ENCODE measurements at places on chromosomes 3 and 15.

- DNase-seq, result no peak
These were observed 14.3 kb downstream of the CXCR6 start for GRCh38 chr3:45957586-45957985.

DNA sequence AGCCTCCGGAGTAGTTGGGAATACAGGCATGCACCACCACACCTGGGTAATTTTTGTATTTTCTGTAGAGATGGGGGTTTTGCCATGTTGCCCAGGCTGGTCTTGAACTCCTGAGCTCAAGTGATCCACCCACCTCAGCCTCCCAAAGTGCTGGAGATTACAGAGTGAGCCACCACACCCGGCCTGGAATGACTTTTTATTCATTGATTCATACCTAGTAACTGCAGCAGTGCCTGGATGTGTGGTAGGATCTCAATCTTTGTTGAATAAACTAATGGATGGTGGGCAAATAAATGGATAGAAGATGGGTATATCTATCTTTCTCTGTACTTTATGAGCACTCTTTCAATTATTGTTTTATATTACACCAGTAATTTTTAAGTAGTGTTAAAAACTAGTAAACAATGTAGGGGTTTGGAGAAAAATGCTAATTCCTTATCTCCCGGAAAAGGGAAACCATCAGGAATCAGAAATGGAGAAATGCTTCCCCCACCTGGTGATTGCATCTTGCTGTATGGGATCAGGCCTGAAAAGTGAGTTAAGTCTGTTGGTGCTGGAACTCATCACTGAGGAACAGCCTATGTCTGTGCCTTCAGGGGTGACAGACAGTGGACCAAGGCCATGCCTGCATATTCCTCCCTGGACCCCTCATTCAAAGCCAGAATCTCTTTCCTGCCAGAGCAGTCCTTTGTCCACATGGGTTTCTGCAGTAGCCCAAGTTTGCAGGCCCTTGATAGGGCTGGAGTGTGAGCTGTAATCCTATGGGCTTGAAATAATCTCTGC is 161.0 kb upstream of the CTDSPL start:
- DNase-seq, result no peak

GRCh38 chr3:187624588-187624987 is 45.6 kb downstream of the SST start:
- DNase-seq, result peak; percentile 55

- DNase-seq, result peak; percentile 74
These were observed 34.6 kb downstream of the GNB4 start for GRCh38 chr3:179416681-179417080.

DNA sequence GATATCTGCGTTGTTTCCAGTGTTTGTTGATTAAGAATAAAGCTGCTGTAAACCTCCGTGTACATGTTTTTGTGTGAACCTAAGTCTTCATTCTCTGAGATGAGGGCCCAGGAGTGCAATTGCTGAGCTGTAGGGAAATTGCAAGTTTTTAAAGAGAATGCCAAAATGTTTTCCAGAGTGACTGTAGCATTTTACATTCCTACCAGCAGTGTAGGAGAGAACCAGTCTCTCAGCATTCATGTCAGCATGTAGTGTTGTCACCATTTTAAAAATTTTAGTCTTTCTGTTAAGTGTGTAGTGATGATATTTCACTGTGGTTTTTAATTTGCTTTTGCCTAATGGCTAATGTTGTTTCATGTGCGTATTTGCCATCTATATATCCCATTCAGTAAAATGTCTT is 3.4 kb upstream of the MGLL start:
- peak; percentile 27 for DNase-seq

DNA sequence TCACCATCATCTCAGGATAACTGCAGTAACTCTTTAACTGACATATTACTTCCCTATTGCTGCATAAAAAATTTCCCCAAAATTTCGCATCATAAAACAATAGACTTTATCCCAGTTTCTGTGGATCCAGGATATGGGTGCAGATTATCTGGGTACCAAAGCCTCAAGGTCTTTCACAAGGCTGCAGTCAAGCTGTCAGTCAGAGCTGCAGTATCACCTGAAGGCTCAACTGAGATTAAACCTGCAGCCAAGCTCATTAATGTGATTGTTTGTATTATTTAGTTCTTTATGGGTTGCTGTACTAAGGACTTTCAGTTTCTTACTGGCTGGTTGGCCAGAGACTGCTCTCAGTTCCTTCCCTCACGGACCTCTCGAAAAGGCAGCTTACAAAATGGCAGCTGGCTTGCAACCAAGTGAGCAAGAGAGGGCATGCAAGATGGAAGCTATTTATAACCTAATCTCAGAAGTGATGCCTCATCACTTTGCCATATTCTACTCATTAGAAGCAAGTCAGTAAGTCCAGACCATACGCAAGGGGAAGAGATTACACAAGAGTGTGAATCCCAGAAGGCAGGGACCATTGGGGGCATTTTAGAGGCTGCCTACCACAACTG is 54.9 kb downstream of the DCUN1D1 start:
- peak; percentile 89 for DNase-seq

- peak; percentile 48 for DNase-seq
These were observed 202.2 kb upstream of the BHLHE40 start for GRCh38 chr3:4776980-4777581.

DNA sequence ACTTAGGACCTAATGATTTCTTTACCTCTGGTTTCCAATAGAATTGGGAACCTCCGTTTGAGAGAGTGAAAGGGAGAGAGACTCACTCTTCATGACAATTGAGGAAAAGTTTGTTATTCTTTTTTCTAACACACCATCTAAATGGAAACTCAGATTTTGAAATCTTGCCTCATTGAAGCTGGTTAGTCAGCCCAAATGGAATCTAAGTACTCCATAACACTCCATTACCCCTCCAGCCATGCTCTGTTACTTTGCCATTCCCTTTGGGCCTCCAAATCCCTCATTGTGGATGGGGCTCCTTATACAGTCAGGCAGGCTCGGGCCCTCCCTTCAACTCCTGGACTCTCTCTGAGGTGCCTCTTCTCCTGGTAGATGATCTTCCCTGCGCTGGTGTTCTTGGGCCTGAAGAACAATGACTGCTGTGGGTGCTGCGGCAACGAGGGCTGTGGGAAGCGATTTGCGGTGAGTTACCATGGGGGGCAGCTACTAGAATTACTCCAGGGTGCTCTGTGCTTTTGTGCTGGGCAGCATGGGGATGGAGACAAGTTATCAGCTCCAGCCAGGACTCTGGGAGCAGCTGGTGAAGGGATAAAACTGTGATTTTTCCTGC is 1.1 kb downstream of the TM4SF4 start:
- no peak for DNase-seq

- DNase-seq, result peak; percentile 25
These were observed 25.7 kb downstream of the ECT2 start for GRCh38 chr3:172776049-172776717.

DNA sequence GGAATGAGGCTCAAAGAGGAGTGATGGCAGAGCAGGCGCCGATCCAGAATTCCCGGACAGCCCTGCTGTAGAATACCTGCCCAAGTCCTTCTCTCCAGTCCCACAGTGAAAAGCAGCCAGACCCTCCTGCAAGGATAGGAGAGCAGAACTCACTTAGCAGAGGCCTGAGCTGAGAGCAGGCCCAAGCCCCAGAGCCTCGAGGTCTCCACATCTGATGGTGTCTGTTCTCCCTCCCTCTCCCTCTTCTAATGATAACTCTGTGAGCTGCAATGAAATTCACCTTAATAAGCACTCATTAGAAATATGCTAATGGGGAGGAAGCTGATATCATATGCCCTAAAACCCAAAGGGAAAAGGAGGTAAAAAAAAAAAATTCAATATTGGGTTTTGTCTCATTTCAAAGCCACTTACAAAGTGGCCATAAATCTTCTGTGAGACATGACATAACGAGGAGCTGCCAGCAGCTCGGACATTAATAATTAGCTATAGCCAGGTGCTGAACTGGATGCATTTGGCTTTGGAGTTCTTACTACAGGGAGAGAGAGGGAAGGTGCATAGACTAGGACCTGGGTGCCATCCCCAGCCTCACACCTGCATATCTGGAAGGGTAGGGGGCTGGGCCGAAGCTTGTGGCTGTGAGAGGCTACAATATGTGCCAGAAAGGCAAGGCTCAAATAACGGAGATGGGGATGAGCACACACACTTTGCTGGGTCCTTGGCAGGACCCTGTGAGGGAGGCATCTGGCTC is 108.4 kb downstream of the MEGF11 start:
- DNase-seq, result no peak

DNA sequence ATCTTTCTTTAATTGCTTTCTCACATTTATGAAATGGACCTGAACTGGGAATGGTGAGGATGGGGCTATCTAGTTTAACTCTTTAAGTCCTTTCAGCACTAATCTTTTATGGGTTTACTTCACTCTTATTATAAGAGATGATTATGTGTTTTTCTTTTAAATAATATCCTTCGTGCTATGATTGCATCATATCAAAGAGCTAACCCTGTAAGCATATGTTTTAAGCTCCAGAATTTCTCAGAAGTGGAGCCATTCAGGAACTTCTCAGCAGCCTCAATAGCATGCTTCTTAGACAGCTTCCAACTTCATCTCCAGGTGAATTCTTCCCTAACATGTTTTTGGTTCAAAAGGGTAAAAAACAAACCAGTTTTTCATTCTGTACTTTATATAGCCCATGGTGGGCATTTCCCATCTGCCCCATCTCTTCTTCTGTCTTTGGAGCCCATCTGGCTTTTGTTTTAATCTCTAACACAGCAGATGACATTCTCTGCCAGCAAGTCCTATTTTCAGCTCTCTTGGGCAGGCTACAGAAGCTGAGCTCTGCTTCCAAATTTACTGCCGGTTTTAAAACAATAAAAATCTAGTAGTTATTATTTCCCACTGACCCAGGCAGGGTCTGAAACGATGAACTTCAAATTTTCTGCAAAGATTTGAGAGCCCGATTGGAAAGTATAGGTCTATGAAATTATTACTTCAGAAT is 26.8 kb upstream of the IL1RAP start:
- no peak for DNase-seq

GRCh38 chr15:50260969-50261496 is 4.5 kb downstream of the HDC start:
- no peak for DNase-seq

- DNase-seq, result peak; percentile 11
These were observed 75.8 kb upstream of the ABI3BP start for GRCh38 chr3:101068876-101069606.

- no peak for DNase-seq
These were observed 57.1 kb downstream of the CHAC1 start for GRCh38 chr15:41010345-41010744.

DNA sequence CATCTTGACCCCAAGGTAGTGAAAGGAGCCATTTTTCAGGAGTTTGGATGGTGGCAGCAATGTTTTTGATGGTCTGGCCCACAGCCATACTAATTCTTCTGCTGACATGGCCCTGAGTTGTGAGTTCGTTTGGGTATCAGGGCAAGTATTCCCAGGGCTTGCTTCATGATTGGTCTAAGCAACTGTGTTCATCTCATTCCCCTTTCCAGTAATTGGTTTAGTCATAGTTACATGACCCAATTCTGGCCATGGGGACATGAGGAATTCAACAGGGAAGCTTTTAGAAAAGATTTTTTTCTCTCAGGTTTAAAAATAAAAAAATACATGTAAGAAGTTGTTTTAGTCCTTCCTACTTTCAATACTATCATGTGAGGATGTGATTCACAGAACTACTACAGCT is 150.5 kb upstream of the NPHP3 start:
- DNase-seq, result no peak

DNA sequence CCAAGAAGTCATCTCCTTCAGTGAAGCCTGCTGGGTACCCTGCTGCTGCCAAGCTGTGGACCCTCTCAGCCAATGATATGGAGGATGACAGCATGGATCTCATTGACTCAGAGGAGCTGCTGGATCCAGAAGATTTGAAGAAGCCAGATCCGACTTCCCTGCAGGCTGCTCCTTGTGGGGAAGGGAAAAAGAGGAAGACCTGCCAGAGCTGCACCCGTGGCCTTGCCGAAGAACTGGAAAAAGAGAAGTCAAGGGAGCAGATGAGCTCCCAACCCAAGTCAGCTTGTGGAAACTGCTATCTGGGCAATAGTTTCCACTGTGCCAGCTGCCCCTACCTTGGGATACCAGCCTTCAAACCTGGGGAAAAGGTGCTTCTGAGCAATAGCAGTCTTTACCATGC is 13.7 kb upstream of the ANP32A start:
- DNase-seq, result no peak

GRCh38 chr15:81886591-81886990 is 159.2 kb downstream of the MEX3B start:
- DNase-seq, result no peak

DNA sequence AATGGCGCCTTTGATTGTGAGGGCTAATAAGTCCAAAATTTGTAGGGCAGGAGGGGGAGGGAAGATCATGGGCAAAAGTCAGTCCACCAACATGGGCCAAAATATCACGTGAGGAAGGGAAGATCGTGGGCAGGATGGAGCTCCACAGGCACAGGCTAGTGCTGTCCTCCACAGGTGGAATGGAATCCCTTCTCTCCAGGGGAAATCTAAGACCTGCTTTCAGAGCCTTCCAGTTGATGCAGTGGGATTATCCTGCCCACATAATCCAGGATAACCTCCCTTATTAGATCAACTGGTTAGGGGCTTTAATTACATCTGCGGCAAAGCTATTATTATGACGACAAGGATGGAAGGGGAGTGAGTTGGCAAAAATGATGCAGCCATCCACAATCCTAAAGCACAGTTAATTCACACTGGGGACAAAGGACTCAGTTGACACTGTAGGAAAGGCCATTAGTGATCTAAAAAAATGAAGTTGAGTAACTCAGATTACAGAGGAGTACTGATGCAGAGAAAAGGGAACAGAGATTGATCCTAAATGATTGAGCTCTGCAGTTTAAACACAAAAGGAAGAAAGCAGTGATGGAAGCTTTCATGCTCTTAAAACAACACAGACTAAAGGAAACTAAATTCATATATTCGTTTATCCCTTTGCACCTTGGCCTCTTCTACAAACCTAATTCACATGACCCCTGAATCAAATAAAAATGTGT is 159.8 kb downstream of the AKAP13 start:
- DNase-seq, result no peak

- no peak for DNase-seq
These were observed 34.0 kb upstream of the NPHP3 start for GRCh38 chr3:132756108-132756650.

DNA sequence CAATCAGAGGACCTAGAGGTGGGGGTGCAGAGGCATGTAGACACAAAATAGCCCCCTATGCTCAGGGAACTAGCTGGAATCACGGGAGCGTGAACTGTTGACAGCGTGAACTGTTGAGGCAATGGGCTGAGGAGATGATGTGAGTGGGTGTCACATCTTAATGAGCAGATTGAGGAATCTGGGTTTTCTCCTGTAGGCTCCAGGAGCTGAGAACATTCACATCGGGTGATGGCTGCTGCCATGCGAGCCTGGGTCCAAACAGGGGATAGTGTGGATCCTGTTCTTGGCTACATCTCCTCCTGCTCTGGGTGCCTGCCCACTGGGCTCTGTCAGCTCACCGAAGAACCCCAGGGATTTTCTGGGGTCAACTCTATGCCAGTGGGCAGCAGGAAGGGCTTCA is 2.1 kb downstream of the LARP6 start:
- no peak for DNase-seq

- peak; percentile 75 for DNase-seq
These were observed 36.7 kb downstream of the ZBTB38 start for GRCh38 chr3:141405025-141405424.
